Kidney glomerular epithelial cell (primary cell): ENCODE measurements at places on chromosomes 1 and 21.

DNA sequence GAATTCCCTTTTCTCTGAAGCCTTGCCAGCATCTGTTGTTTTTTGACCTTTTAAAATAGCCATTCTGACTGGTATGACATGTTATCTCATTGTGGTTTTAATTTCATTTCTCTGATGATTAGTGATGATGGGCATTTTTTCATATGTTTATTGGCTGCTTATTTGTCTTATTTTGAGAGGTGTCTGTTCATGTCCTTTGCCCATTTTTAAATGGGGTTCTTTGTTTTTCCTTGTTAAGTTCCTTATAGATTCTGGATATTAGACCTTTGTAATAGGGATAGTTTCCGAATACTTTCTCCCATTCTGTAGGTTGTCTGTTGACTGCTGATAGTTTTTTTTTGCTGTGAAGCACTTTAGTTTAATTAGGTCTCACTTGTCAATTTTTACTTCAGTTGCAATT, 54.0 kb upstream of the C1orf185 start:
- no peak for DNase-seq

- DNase-seq: peak; percentile 12
These were observed 83.0 kb upstream of the IVNS1ABP start for GRCh38 chr1:185400052-185400451.

DNA sequence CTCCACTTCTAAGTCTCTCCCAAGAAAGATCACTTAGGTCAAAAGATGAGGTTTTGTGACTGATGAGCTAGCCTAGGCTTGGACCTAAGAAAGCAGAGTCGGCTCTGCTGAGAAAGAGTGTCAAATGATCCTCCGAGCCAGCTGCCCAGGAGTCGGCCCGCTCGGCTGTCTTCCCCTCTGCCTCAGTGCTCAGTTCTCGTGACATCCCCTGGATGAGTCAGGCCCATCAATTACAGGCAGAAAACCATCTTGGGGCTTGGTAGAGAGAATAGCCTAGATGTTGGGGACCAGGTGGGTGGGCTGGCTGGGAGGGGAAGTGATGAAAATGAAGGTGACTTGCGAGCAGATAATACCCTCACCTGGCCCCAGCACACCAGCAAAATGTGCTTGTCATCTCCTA, 60.5 kb downstream of the SLC66A1 start:
- no peak for DNase-seq

DNA sequence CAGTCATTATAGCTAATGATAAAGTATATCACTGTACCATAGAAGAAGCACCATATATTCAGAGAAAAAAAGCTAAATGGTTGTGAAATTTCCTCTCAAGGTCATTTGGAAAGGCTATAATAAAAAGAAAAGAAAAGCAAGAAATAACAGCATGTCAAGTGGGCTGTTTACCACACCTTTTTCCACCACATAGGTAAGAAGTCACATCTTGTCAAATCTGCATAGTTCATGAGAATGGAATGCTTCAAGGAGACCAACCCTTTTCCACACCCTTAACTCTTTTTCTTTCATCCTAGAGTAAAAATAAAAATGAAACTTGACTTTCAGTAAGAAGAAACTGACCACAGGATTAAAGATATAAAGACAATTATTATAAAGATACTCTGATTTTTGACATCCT, 91.2 kb downstream of the ATP6V1G3 start:
- no peak for DNase-seq

- no peak for DNase-seq
These were observed 89.6 kb upstream of the HNRNPU start for GRCh38 chr1:244953901-244954300.

DNA sequence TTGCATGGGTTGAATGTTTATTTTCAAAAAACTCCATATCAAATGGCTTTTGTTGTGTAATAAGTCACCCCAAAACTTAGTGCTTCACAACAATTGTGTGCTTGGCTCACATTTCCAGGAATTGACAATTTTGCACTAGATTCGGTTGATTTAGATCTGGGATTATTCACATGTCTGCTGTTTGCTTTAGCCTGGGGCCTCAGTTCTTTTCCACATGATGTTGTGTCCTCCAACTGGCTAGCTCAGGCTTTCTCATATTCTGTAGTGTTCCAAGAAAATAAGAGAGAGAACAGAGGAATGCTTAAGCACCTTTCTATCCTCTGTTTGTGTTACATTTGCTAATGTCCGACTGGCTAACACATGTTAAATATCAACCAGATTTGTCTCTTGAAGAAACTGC, 281.5 kb upstream of the ADGRL4 start:
- no peak for DNase-seq

GRCh38 chr21:42176859-42177258, 42.1 kb upstream of the ABCG1 start:
- no peak for DNase-seq

GRCh38 chr1:45345014-45345413, 4.8 kb upstream of the MUTYH start:
- no peak for DNase-seq

- no peak for DNase-seq
These were observed 132.9 kb upstream of the C1orf21 start for GRCh38 chr1:184253921-184254320.

DNA sequence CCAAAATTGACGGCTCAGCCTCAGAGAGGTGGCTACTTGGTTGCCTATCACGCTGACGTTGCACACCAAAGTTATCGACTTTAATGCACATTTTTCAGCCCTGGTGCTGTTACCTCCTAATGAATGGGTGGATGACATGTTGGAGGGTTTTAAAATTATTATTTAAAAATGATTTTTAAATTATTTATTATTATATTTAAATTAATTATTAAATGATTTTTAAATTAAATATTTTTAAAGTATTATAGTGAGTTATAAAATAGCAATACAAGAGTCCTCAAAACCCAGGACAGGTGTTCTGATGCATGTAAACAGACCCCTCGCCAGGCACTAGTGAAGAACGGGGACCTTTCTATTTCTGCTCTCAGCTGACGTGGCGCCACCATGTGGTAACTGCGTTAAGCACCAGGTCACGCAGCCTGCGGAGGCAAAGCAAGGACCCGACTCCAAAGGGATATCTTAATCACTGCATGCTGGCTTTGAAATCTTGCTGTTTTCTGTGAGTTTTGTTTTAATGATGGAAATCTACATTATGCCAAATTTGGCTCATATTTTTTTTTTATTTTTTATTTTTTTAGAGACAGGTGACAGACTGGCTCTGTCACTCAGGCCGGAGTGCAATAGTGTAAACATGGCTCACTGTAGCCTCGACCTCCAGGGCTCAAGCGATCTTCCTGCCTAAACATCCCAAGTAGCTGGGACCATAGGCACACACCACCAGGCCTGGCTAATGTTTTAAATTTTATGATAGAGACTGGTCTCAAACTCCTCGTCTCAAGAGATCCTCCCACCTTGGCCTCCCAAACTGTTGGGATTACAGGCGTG, 22.6 kb downstream of the CASP9 start:
- DNase-seq: peak; percentile 5

- DNase-seq: peak; percentile 65
These were observed 4.5 kb downstream of the CNKSR1 start for GRCh38 chr1:26181586-26182382.

- DNase-seq: no peak
These were observed 110.3 kb downstream of the ZNF281 start for GRCh38 chr1:200299571-200299970.

DNA sequence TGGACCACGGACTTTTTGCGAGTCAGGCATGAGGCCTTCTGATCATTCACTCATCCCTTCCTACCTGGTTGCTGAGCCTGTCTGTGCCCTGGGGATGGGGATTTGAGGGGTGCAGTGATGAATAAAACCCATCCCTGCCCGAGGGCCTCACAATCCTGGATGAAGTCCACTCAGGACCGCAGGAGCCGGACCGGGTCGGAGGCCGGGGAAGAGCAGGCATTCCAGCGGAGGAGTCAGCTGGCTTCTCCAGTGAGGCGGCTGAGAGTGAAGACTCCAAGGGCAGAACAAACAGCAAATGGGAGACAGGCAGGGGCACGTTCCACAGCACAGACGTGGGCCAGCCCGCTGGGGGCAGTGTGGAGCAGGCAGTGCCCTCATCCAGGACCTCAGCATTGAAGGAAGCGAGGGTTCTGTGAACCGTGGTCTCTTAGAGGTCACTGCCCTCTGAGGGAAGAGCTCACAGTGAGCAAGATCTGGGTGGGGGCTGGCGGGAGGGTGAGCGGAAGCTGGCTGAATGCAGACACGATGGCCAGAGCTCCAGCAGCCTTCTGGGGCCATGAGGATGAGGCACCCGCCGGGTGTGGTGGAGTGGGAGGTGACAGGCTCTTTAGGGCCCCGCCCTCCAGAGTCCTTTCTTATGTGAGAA, 10.9 kb upstream of the LRRC3 start:
- DNase-seq: no peak

GRCh38 chr1:170755795-170756194, 91.9 kb downstream of the PRRX1 start:
- DNase-seq: no peak

DNA sequence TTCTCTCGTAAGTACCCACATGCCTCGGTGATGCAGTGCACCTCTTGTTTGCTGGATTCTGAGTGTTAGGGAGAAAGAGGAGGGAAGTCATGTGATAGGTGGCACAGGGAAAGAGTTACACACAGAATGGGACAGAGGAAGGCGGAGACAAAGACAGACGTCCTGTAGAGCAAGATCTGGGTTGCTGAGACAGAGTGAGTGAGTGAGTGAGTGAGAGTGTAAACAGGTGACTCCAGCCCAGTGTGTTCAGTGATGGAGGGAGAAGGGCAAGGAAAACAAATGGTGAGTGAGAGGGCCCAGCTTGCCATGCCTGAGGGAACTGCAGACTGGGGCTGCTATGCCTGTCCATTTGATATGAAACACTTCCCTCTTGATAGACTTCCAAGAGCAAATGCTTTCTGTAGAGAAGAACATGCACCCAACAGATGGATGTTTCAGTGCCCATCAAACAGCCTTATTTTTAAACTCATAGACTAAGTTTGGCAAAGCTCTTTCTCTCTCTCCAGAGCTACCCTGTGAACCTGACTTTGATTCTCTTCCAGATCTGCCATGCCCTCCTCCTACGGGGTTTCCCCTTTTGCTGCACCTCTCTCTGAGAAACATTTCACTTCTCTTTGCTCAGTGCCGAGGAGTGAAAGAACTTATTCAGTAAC, 209.9 kb upstream of the COA6 start:
- DNase-seq: no peak

DNA sequence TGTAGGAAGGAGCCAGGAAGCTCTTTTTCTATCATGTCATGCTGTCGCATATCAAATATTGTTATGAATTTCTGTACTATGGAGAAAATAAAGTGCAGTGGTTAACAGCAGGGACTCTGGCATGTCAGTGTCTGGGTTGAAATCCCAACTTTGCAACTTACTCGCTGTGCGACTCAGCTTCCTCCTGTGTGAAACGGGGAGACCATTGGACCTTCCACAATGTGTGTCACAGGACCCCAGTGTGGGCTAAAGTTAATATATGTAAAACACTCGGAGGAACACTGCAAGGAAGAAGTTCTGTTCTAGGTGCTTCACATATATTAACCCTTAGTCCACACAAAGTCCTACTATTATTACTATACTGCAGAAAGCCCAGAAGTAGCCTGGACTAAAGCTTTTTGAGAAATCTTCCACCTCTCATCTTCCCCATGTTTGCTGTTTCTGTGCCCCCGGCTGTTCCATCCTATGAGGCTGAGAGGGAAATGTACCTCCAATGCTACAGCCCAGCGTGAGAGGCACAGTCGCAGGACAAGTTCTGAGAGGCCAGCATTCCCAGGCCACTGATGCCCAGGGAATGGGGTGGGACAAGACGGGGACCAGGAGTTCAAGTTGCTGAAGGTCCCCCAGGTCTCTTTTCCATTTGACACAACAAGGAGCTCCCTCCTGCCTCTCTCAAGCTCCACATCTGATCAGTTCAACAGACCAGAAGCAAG, 1.9 kb downstream of the CHIT1 start:
- no peak for DNase-seq

- no peak for DNase-seq
These were observed 83.4 kb upstream of the KCNE2 start for GRCh38 chr21:34280389-34280795.

DNA sequence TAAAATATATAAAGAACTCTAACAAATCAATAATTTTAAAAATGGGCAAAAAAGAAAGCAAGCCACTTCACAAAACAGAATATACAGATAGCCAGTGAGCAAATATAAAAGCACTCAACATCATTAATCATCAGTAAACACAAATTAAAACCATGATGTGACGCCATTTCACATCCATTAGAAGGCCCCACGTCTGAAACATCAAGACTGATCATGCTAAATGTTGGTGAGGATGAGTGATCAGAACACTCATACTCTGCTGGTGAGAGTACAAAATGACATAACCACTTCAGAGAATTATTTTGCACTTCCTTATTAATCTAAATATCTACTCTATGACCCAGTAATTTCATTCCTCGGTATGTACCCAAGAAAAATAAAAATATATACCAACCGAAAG, 512.2 kb upstream of the NR5A2 start:
- no peak for DNase-seq

DNA sequence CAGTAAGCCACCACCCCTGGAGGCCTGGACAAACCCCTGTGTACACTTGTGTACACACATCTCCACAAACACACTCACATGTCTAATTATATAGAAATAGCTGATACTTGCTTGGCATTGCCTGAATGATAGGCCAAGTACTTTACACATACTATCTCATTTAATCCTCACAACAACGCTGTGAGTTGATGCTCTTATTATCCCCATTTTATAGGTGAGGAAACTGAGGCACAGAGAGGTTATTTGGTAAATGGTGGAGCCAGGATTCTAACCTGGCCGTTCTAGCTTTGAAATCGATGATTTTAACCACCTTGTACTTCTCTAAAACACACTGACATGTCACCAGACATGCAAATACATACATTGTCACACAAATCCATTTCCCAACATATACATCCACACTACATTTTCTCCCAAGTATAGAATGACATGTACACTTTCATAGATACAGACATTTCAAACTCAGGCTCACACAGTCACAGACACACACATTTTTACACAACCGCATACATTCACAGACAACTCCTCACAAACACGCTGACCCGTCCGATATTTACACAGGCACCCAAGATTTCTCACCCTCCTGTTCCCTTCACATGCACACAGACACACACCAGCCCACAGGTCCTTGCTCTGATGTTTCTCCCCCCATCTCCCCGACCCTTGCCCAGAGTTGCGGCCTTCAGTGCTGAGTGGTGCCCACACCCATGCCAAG, 3.2 kb downstream of the ARHGEF19 start:
- no peak for DNase-seq

- DNase-seq: peak; percentile 45
These were observed 57.2 kb downstream of the AGPAT3 start for GRCh38 chr21:43921979-43922945.

DNA sequence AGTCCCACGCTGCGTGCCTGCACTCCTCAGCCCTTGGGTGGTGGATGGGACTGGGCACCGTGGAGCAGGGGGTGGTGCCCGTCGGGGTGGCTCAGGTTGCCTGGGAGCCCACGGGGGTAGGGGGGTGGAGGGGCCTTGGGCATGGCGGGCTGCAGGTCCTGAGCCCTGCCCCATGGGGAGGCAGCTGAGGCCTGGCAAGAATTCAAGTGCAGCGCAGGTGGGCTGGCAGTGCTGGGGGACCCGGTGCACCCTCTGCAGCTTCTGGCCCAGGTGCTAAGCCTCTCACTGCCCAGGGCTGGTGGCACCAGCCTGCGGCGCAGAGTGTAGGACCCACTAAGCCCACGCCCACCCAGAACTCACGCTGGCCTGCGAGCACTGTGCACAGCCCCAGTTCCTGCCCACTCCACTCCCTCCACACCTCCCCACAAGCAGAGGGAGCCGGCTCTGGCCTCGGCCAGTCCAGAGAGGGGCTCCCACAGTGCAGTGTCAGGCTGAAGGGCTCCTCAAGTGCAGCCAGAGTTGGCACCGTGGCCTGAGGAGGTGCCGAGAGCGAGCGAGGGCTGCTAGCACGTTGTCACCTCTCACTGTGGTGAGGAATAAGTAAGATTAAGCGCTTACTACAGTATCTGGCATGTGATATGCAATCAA, 12.8 kb downstream of the TNNI3K start:
- no peak for DNase-seq

GRCh38 chr1:31476891-31477846, 64.2 kb downstream of the SERINC2 start:
- no peak for DNase-seq
